SK-MEL-5 (cell line): ENCODE measurements at places on chromosomes 12 and 14.

DNA sequence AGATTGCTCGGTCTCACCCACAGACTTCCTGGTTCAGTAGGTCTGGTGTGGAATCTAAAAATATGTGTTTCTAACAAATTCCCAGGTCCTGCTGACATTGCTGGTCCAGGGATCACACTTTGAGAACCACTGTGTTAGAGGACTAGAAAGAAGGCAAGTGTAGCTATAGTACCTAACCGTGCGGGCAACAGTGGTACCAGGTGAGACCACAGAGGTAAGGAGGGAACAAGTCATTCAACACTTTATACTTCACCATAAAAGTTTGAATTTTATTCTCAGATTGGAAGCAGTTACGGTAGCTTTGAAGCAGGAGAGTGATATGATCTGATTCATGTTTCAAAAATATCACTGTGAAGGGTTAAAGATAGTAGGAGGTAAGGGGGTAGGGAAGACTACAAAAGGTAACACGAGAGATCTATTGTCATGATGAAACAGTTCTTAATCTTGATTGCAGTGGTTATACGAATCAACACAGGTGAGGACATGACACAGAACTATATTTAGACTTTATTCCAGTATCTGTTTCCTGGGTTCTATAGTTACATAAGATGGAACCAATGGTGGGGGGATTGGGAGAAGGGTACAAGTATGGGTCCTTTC lies 73.5 kb downstream of the CDK17 start:
- no peak for DNase-seq

- no peak for DNase-seq
These were observed 2.6 kb upstream of the CAPRIN2 start for GRCh38 chr12:30757316-30757715.

DNA sequence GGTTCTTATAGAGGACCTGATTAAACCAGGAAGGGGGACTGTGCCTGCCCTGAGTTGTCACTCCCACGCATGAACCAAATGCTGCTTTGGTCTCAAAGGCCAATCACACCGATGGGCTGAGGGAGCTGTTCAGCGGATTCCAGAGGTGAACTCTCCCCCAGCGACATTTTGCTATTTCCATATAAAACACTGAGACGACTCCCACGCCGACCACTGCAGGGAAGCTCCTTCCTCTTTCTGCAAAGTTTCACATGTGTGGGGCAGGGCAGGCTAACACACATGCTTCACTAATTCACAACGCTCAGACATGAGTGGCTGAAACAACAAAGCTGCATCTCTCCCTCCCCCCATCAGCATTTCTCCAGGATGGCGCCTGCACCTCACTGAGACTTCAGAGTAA lies 37.8 kb upstream of the TMEM132D start:
- DNase-seq: no peak

DNA sequence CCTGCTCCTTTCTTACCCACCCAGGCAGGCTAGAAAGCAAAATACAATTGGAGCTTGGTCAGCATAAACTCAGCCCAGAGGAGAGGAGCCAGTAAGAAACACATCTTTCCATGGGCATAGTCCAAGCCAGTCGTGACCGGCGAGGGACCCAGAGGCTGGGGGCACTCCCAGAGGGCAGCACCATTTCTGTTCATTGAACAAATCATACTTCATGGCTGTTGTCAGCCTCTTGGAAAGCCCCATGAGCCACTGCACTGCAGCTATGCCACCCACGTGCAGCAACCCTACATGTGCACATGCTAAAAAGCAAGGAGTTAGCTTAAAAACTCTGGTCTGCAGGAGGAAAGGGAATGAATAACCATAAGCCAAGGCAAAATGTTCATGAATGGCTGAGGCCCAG lies 90.0 kb upstream of the CDKN3 start:
- no peak for DNase-seq

DNA sequence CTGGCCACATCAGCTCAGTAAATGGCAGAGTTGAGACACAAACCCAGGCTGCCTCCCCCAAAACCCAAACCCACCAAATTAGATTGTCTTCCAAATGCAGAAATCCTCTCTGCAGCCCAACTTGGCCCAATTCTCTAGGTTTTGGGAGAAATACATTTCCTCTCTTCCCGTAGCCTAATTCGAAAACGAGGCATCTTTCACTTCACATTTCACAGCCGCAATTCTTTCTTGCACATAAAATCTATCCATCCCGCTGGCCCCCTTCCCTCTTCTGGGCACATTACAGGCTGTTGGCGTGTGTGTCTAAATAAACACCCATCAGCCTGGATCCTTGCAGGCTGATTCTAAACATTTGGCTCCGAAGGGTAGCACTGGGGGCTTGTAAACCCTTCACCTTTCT lies 83.8 kb upstream of the VRK1 start:
- DNase-seq: no peak

- DNase-seq: no peak
These were observed 5.7 kb upstream of the PLEK2 start for GRCh38 chr14:67417633-67418032.
